Peyer's patch (tissue), 4 donors: ENCODE measurements at places on chromosomes 16 and 17. TPM values are rescaled to one million over a fixed set of nuclear protein-coding genes. Genes with fewer than 3 reads are reported as not detected.
A peak's percentile ranks its signal among the peaks of the same experiment; 100 is the strongest.

DNA sequence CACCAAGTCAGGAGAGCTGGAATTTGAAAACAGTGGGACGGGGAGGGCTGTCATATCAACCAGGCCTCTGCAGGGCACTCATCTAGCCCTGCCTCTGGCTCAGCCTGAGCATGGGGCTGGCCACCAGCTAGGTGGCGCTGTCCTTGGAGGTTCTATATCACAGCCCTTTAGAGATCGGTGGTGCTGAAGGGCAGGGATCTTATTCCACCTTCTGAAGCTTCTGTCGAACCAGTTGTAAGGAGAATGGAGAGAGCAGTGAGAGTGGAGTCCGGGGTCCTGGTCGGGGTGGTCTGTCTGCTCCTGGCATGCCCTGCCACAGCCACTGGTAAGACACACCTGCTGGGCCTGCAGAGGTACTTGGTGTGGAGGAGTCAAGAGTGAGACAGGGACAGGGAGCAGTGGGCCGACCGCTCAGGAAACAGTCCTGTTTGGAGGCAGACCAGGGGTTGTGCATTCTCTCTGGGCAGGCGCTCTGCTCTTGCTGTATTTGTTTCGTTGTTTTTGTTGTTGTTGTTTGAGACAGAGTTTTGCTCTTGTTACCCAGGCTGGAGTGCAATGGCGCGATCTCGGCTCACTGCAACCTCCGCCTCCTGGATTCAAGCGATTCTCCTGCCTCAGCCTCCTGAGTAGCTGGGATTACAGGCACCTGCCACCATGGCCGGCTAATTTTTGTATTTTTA is at the start of gene CES3:
TSS of gene CES3 (plus strand) at position 202 of the 680 bp plus-strand sequence. CDS start at position 244, 42 bp downstream.
- H3K4me3 ChIP-seq, result no peak within 1 kb of the TSS
- H3K36me3 ChIP-seq, result peaks cover 9% of the 10 kb centered on the region
- H3K4me1 ChIP-seq, result no peaks in the 10 kb centered on the region
- peak; percentile 51 for DNase-seq
- H3K27ac ChIP-seq, result peak within 1 kb of the TSS; percentile 87
- H3K27me3 ChIP-seq, result no peaks in the 10 kb centered on the region

- no peak overlapping the region for H3K27ac ChIP-seq
- DNase-seq, result no peak
- no peaks in the 10 kb centered on the region for H3K27me3 ChIP-seq
- peaks cover 3% of the 10 kb centered on the region for H3K4me1 ChIP-seq
- H3K36me3 ChIP-seq, result no peaks in the 10 kb centered on the region
These were observed 16.3 kb downstream of the CARHSP1 start for GRCh38 chr16:8852534-8852933.

GRCh38 chr16:4706871-4707270 is 13.5 kb downstream of the NUDT16L1 start:
- H3K27ac ChIP-seq, result no peak overlapping the region
- H3K27me3 ChIP-seq, result no peaks in the 10 kb centered on the region
- DNase-seq, result no peak
- peaks cover 39% of the 10 kb centered on the region for H3K36me3 ChIP-seq
- no peaks in the 10 kb centered on the region for H3K4me1 ChIP-seq

GRCh38 chr17:7930841-7931631 is 710 bp downstream of the TRAPPC1 start:
- DNase-seq, result peak; percentile 44
- no peaks in the 10 kb centered on the region for H3K27me3 ChIP-seq
- peak overlapping the region; percentile 88 for H3K27ac ChIP-seq
- peaks cover under 1% of the 10 kb centered on the region for H3K36me3 ChIP-seq
- peak overlapping the region; percentile 96 for H3K4me3 ChIP-seq

DNA sequence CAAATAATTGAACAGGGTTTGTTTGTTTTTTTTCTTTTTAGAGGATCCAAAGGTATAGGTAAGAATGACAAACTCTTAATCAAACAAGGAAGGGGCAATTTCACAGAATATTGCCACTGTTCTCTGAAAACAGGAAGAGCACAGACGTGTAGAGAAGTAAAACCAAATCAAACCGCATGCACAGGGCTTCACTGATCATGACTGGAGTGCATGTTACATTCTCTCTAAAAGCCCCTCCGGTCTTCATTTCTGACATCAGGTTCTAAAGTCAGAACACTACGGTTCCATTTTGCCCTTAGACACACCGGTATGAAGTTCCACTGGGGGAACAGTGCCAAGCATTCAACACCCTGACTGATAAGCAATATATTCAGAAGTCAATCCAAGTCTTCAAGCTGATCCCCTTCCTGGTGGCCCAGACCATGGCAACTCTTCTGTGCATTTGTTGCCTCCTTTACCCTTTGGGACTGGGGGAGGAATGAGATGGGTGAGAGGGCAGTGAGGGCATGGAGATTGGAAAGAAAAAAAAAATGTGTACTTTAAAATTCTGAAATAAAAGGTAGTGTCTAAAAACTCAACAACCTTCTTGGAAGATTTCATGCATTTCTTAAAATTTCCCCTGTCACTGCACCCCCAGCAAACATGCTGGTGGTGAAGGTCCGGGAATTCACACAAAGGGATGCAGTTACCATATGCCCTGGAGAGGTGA is 1.4 kb downstream of the MMD start:
- H3K4me3 ChIP-seq, result peak overlapping the region; percentile 88
- no peaks in the 10 kb centered on the region for H3K36me3 ChIP-seq
- peak overlapping the region; percentile 90 for H3K27ac ChIP-seq
- no peaks in the 10 kb centered on the region for H3K4me1 ChIP-seq
- H3K27me3 ChIP-seq, result no peaks in the 10 kb centered on the region

GRCh38 chr17:330993-331701 is 21.5 kb downstream of the RPH3AL start:
- H3K27ac ChIP-seq, result peak overlapping the region; percentile 22
- DNase-seq, result peak; percentile 53

DNA sequence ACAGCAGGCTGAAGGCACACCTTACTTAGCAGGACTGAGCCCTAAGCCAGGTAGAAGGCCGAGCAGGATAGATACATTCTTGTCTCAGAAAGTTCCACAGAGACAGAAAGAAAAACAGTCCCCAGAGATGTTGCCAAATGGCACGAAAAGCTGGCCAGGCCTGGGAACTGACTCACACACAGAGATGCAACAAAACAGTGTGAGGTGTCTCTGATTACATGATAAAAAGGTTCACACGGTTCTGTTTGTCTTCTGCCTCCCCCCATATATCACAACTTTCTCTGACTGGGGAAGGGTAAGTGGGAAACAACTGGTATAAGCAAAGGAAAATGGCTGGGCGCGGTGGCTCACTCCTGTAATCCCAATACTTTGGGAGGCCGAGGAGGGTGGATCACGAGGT is 1.7 kb downstream of the WBP2 start:
- no peaks in the 10 kb centered on the region for H3K27me3 ChIP-seq
- no peak for DNase-seq
- H3K4me1 ChIP-seq, result peaks cover 41% of the 10 kb centered on the region
- no peak overlapping the region for H3K4me3 ChIP-seq
- H3K36me3 ChIP-seq, result peaks cover 38% of the 10 kb centered on the region

Gene TMEM238L
- 16.3 TPM for total RNA-seq

Gene CTRB1
- not detected for total RNA-seq

Gene CCL7
- not detected for total RNA-seq

Gene ECI1
- total RNA-seq, result 90.4 TPM
